ENCODE measurements at places on chromosomes 7 and 10.

DNA sequence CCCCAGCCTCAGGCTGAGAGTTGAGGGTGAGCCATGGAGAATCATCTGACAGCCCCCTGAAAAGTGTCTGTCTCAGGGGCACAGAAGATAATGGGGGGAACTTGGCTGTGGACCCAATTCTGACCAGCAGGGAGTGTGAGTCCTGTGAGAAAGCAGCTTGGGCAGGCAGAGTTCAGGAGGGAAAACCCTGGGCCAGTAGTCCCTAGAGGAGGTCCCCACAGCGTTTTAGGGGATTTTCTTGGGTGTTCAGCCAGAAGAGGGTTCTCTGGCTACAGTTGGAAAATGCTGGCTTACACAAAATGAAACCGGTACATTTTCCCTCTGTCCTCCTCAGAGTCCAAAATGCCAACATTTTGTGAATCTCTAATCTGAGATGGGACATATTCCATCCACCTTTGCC lies 35.8 kb upstream of the TRIM8 start:
- DNase-seq: no peak

GRCh38 chr10:65273115-65273514 lies 1652.7 kb upstream of the LRRTM3 start:
- no peak for DNase-seq

DNA sequence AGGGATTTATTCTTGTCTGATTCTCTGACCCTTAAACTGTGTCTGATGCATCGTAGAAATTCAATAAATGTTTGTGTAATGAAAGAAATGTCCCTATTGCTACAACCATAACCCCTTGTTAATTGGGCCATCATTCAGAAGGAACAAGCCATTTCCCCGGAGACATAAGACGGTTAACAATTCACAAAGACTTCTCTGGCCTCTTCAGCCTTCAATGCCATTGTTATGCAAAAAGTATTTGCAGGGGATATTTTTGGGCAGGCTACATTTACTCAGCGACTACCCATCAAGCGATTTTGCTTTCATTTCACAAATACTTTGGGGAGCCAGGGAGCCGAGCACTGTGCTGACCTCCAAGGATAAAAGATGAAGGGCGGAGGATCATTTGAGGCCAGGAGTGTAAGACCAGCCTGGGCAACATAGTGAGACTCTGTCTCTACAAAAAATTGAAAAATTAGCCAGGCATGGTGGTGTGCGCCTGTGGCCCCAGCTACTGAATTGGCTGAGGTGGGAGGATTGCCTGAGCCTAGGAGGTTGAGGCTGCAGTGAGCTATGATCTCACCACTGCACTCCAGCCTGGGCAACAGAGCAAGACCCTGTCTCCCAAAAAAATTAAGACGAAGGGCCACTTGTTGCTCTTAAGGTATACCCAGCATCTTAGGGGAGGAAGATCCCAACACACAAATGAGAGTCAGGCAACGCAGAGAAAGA lies 20.0 kb upstream of the SDK1 start:
- DNase-seq: no peak

GRCh38 chr7:43170571-43170970 lies 58.1 kb downstream of the HECW1 start:
- DNase-seq: no peak
